SHP77 treated with DMSO at 0.1 percent for 48 hours (cell line): ENCODE measurements at places on chromosomes 16 and 17.

- no peak for DNase-seq
Observed at GRCh38 chr17:73419881-73420280, 108.1 kb upstream of the CDC42EP4 start.

DNA sequence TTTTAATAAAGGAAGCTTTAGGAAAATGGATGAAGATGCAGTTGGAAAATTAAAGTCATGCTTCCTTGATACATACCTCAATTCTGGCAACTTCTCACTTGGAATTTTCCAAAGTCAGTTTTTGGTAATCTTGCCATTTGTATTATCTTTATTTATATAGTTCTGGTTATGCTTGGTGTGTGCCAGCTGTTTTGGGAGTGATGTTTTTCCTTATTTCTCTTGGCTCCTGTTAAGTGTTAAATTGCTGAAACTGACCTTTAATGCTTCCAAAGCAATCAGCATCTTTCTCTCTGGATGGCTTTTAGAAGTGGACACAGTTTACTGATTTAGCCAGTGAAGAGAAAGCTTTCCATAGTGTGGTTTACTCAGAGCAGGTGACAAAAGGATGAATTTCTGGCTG, 70.1 kb upstream of the HAS3 start:
- no peak for DNase-seq

- DNase-seq, result no peak
Observed at GRCh38 chr16:1378804-1379303, 27.1 kb downstream of the GNPTG start.

- DNase-seq, result no peak
Observed at GRCh38 chr17:81391936-81392908, 3.0 kb upstream of the BAHCC1 start.

DNA sequence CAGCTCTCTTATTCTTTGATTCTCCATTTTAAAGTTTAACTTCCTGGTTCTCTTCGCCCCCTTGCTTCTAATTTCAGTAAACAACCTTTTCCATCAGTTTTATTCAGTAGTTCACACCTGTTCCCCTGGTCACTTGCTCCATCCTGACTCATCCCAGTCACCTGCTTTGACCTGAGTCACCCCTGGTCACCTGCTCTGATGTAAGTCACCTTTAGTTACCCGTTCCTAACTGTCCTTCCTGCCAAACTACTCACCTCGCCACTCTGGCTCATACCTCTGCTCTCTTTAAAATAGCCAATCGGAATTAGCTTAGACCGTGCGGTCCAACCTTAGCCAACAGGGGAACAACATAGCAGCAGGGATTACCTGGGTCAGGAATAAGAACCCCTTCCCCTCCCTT, 4.7 kb upstream of the NLRC5 start:
- no peak for DNase-seq

DNA sequence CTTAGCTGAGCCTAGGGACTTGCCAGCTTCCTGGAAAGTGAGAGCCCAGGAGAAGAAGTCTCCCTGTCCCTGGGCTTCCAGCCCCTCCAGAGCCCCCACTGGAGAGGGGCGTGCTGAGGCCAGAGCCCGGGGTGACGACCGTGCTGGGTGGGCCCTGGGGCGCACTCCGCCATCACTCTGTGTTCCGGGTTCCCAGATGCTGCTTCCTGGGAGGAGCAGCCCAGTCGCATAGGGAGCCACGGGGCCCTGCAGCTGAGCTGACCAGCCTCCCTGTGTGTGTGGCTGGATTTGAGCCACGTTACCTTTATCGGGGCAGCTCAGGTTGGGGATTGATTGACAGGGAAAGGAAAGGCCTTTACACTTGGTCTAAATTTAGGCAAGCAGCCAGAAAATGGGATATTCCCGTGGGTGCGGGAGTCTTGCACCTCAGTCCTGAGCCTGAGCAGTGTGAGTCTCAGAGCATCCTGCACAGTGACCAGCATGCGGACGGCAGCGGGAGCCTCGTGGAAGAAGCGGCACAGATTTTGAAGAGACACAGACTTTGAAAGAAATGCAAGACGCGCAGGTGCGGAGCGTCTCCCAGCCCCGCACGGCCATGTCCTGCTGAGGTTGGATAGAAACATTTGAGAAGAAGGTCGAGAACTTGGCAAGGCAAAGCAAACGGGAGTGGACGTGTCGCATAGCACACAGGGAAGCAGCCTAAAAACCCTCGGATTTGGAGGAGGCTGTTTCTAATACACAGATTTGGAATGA, 51.3 kb upstream of the ZNF750 start:
- DNase-seq, result no peak

DNA sequence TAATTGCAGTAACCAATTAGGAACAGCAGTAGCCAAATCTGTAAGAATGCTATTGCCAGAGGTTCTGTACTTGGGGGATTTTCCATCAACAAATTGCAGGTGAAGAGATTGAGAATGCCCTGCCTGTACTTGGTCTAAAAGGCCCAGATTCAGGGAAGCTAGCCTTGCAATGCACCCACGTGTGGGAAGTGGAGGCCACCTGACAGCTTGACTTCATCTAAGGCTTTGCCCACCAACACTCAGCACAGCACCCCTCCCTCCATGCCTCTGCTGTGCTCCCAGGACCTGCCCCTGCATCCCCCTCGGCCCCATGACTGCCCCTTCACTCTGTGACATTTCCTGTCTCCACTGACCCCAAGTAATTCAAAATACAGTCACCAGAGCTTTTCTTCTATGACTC, 79.1 kb upstream of the CDH5 start:
- DNase-seq, result no peak

- DNase-seq, result no peak
Observed at GRCh38 chr17:28645576-28645939, 600 bp upstream of the BLTP2 start.

GRCh38 chr16:49497466-49497865, 123.9 kb downstream of the C16orf78 start:
- no peak for DNase-seq

- no peak for DNase-seq
Observed at GRCh38 chr16:2586241-2586640, 48.4 kb downstream of the PDPK1 start.

- no peak for DNase-seq
Observed at GRCh38 chr16:88591577-88592021, 21.4 kb downstream of the ZC3H18 start.

- no peak for DNase-seq
Observed at GRCh38 chr17:64406321-64407200, 15.9 kb upstream of the PECAM1 start.
